T-helper 2 cell (primary cell): ENCODE measurements at places on chromosomes 13 and 19.

DNA sequence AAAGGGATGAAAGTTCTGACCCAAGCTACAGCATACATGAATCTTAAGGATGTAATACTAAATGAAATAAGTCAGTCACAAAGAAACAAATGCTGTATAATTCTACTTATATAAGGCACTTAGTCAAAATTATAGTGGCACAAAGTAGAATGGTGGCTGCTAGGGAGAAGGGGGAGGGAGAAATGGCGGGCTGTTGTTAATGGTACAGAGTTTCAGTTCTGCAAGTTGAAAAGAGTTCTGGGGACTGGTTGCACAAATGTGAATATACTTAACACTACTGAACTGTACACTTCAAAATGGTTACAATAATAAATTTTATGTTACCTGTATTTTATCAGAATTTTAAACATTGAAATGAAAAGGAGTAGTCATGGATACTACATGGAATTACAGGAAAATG is 48.9 kb upstream of the CLDN10 start:
- no peak for DNase-seq

DNA sequence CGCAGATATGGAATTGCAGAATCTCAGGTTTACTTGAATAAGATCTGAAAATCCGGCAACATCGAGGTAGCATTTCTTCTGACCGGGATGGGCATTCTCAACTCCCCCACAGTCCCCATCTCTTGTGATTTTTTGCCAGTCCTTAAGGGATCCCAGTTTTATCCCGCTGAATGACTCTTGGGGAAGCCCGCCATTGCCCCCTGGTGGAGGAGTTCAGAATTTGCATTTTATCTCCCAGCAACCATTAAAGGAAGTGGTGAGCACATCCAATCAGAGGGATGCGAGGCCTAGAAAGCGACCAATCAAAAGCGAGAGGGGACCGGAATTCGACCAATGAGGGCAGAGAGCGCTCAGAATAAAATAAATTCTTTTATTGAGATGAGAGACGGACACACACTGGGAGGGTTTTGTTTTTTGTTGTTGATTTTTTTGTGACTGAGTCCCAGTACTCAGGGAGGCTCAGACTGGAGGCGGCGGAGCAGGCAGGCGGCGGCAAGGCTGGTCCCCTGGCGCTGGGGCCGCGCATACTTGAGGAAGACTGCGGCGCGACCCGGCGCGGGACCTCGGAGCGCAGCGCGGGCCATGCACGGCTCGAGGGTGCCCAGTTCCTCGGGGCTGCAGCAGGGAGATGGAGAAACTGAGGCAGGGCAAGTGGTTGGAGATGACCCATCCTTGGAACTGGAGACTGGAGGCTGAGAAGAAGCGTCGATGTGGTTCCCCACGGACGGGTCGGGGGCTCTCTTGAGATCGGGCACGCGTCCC is 3.9 kb upstream of the TTC9B start:
- DNase-seq = peak; percentile 49

DNA sequence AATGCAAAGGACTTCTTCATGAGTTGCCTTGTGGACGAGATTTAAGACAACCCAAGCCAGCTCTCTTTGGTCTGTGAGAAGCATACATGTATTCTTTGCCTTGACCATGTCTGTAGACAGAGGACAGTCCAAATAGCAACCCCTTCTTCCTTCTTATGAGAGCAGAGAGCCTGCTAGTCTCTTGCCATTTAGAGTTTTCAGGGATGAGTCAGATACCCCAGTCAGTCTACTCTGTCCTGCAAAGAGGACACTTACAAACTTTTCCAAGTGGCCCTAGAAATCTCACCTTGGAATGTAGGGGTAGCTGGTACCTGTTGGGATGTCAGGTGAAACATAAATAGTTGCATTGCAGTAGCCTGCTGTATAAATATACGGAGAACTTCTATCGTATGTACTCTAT is 36.7 kb downstream of the DNAJC3 start:
- no peak for DNase-seq

- no peak for DNase-seq
Measured at GRCh38 chr19:37932985-37933936, 26.3 kb downstream of the SIPA1L3 start.

GRCh38 chr13:70941454-70941853 is 833.2 kb upstream of the KLHL1 start:
- no peak for DNase-seq

- no peak for DNase-seq
Measured at GRCh38 chr13:68708336-68708908, 1399.2 kb upstream of the ATXN8OS start.

DNA sequence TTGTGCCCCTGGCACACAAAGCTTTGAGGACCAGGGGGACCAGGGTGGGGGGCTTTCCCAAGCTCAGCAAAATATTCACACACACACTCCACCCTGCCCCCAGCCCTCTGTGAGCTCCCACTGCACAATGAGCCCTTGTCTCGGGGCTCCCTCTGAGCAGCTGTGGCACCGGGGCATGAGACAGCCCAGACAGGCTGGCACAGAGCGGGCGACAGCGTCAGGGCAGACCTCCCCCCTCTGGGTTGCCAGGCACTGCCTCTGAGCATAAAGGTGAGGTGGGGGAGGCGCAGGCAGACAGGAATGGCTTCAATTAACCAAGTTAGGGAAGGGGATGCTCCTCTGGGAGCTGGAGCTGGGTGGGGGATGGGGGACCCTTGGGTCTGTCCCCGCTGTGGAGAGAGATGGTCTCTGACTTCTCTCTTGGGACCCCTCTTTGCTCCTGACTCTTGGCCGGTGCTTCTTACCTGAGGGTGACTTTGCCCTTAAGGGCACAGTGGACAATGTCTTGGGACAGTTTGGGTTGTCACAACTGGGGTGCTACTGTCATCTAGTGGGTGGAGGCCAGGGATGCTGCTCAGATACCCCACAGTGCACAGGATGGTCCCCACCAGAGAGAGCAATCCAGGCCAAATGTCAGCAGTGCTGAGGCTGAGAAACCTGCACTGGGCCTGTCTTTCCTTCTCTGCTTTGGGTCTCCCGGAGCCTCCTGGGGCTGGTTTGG is 30.3 kb downstream of the LYL1 start:
- no peak for DNase-seq

- no peak for DNase-seq
Measured at GRCh38 chr19:29751932-29752331, 36.9 kb upstream of the C19orf12 start.
